ENCODE measurements at places on chromosomes 12 and 14. TPM values are rescaled to one million over a fixed set of nuclear protein-coding genes. Genes with fewer than 3 reads are reported as not detected.

GRCh38 chr14:102781063-102781462 is 3.8 kb downstream of the TRAF3 start:
- no peak for DNase-seq

DNA sequence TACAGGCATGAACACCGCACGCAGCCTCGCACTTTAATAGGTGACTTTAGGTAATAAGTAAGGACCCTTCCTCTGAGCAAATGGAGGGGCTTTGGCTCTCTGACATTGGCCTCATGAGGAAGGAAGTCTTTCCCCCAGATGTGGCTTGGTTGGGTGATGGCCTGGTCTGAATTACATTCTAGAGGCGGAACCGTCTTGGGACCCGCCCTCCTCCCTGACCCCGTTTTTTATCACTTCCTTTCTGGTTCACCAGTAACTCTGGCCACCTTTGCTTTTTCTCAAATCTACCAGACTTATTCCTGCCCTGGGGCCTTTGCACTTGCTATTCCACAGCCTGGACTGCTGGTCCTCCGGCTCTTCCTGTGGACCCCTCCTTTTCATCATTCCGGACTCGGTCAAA is 13.4 kb downstream of the ALDH2 start:
- DNase-seq: no peak

DNA sequence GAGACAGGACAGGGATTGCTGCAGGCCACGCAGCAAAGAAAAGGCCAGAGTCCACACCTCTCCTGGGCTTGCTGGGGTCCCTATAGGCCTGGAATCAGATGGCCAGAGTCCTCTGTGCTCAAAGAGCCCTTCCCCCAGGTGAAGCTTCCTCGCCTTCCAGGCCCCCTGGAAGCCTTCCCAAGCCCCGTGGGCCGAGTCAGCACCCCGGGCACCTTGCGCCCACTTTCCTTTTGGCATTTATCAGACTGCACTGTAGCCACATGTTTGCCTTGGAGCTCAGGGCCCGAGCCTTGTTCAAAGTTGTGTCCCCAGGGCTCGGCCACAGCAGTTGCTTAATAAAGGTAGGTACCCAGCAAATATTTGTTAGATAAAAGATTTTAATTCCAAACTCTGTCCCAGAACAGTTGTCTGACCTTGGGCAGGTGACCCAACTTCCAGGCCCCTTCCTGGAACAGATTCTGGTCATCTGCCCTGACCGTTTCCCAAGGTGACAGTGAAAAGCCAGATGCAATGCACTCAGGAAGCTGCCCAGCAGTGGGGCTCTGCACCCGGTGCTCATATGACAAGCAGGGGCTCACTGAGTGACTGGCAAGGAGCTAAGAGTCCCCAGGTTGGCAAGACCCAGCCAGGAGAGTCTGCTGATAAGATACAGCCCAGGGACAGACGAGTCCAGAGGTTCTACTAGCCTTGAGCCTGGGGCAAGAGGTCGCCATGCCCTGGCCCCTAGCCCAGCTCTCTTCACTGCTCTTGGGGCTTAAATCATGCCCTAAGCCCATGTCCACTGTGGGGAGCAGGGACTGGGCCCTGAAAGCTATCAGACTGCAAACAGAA is 81.2 kb downstream of the PITPNM2 start:
- no peak for DNase-seq

- DNase-seq: no peak
Observed at GRCh38 chr14:56487090-56487667, 92.4 kb upstream of the TMEM260 start.

DNA sequence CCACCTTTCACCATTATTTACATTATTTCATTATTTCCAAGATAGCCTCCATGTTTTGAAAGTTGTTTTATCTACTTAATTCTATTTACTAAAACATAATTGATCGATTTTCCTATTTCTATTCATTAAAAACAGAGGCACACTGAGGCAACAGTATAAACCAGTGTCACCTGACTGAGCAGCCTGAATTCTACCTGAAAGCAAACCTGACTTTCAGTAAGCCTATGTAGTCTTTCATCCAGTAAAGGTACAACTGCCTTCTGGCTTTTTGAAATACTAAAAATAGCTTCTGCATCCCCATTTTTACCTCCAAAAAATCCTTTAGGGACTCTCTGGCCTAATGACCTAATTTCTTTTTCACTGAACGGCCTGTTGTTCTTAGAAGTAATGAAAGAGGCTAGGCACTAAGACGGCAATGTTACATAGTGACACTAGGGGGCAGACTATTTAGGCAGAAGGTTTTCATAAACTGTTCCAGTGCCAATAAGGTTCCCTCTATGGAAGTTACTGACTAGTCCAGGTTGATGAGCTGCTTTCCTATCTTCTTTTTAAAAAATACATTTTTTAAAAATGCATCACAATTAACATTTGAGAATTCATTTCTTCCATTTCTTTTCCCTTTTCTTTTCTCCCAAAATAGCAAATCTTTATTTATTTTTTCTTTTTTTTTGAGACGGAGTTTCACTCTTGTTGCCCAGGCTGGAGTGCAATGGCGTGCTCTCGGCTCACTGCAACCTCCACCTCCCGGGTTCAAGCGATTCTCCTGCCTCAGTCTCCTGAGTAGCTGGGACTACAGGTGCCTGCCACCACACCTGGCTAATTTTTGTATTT is 17.5 kb downstream of the ANAPC5 start:
- no peak for DNase-seq

The BCL2L14 gene
- not detected for total RNA-seq

The SRRM4 gene
- total RNA-seq: 183 TPM
